H9 (cell line): ENCODE measurements at places on chromosomes 13 and 19. TPM values are rescaled to one million over a fixed set of nuclear protein-coding genes. Genes with fewer than 3 reads are reported as not detected.

DNA sequence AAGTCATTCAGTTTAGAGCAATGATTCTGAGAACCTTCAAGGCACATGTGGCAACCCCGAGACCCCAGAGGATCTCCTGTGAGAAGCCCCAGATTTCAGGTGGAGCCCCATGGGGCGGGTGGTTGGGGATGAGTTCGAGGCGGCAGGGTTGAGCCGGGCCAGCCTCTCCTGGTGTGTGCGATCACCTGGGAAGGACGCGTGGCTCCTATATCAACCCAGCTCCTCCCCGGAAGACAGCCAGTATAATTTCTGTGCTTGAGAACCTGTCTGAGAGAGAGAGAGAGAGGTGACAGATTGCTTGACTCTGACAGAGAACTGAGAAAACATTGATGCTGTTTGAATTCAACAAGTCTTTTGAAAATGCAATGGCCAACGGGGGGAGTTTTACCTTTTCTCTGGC is 89.0 kb downstream of the TEX29 start:
- no peak for DNase-seq

GRCh38 chr19:7078008-7078407 is 8.5 kb downstream of the ZNF557 start:
- DNase-seq, result no peak

DNA sequence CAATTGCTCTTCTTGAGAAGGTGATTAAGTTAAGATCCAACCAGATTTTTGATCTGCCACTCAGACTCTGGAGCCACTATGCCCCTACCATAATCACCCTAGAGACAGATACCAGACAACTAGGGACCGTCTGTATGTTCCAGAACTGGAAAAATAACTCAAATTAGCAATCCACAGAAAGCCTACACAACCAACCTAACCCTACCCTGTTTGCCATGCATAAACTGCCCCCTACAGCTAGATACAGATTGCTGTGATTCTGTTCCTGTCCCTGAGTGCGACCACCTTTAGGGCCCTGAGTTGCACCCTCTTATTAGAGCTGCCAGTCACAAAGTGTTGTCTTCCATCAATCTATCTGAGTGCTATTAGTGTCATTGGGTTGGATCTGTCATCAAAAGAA is 929.8 kb upstream of the SLITRK1 start:
- DNase-seq, result no peak

- DNase-seq, result no peak
Observed at GRCh38 chr13:58151452-58151851, 519.9 kb downstream of the PCDH17 start.

GRCh38 chr13:105740739-105741138 is 794.7 kb downstream of the EFNB2 start:
- no peak for DNase-seq

DNA sequence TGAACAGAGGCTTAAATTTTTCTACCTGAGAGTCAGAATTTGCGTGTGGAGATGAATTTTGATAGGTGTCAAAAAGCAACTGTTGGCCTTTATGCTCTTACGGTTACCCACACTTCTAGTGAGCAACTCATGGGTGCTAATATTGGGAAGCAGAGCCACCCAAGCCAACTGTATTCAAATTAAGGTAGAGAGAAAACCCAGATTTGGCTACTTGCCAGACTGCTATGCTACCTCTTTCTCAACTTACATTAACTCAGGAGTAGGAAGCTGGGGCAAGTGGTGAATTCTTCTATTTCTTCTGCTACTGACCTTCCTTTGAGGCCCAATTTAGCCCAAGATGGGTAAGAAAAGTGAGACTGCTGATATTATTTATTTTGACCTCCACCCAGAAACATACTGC is 83.9 kb downstream of the OLFM4 start:
- DNase-seq, result no peak

DNA sequence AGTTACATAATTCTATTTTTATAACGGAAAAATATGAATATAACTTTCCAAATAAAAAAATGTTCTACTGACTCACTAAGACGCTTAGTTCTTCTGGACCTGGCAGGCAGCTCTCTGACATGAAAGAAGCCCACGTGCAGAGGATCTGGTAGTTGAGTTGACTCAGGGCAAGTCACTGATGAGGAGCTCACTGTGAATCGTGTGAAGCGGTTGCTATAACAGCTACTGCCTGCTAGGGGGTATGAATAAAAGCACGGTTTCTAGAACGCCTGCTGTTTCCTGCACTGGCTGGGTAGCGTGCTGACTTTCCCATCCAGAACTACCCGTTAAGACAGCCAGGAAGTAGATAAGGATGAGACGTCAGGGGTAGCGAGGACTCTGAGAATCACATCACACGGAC is 54.7 kb upstream of the WASF3 start:
- DNase-seq, result peak; percentile 43

DNA sequence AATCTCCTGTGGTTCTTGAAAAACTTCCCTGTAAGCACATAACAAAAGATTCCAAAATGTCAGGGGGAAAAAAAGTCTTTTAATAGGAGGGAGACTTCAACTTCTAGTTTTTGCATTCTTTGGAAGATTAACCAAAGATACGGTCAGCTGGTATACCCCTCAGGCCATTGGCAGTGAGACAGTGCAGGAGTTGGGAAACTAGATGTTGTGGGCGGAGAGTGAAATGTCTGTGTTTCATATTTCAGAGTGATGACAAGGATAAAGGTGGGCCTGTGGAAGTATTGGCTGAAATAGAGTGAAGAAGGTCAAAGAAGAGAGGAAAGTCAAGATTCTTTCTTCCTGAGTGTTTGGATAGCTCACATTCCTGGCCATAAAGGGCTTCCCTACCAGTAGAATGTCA is 40.8 kb downstream of the CYP2B6 start:
- DNase-seq, result no peak

AZU1 gene
- total RNA-seq, result 0.77 and 1.6 TPM in 2 replicates

JUNB gene
- total RNA-seq, result 15.9 and 18.0 TPM in 2 replicates

NDUFA7 gene
- total RNA-seq, result 70.7 and 73.0 TPM in 2 replicates

PODNL1 gene
- total RNA-seq, result 0.68 TPM in 2 replicates

KRTDAP gene
- total RNA-seq, result 0.87 and 1.3 TPM in 2 replicates

LGALS14 gene
- total RNA-seq, result not detected in 2 replicates
